ENCODE measurements at places on chromosomes 16 and 17.

GRCh38 chr17:16415031-16415924 is at the start of gene TRPV2:
TSS of gene TRPV2 (plus strand) at chr17:16415571. CDS start at chr17:16417669, 2,098 bp downstream.
- DNase-seq: no peak

DNA sequence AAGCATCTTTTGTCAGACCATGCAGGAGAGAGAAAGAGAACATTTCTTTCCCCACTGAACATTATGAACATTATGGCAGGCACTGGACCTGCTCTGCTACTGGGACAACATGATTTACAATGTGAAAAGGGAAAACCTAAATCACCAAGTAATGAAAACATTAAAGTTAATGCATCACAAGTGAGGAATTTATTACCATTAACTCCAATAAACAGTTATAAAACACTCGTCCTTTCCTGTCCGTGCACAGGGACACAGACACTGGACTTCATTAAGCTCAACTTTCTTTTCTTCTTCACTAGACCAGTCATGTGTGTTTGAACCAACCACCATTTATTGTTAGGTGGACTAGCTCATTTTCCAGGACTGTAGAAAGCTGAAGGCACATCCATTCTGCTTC is 95.4 kb downstream of the SNX11 start:
- DNase-seq: no peak

- DNase-seq: no peak
These were observed 30.5 kb downstream of the SNTB2 start for GRCh38 chr16:69217433-69217832.

- DNase-seq: no peak
These were observed 1.9 kb upstream of the GGT6 start for GRCh38 chr17:4562015-4562969.

DNA sequence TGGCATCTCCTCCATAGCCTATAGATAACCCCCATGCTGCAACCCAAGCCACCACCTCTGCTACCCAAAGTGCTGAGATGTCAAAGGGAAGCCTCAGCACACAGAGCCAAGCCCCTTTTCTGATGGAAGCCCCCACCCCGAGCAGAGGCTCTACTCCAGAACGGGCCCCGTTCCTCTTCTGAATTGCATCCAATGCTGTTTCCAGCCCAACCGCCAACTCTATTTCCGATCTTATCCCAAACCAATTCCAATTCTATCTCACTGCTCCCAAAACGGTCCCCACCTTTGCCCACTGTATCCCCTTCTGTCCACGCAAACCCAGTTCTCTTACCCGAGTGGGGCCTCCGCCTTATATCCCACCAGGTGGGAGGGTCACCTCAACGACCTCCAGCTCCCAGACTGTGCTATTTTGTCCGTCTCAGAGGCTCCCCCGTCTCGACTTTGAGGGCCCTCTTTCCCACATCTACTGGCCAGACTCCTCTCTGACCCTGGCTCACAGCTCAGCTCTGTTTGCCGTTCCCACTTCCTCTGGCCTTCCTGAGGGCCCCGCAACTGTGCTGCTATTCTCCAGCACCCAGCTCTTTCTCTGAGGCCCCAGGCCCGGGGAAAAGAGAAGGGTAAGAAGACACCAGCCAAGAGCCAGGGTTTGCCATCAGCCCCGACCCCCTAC is 487 bp downstream of the SRL start:
- no peak for DNase-seq
